Cerebellar nuclear complex (tissue), 1 donor: ENCODE measurements at places on chromosomes 11 and 22.

DNA sequence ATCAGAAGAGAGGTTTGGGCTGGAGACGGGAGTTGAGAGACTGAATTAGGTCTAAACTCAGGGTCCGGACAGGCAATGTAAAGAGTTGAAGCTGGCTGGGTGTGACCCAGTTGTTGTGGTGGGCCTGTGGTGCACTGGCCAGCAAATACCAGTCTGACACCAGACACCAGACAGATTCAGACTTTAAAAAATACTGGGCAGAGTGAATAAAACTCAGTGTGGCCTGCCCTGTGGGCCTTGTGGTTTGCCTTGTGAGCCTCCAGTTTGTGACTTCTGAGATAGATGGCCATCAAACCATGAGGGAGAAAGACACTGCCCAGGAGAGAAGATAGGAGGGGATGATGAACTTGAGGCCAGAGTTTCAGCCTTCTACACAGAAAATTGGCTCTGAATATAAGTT is 25.8 kb downstream of the RCN1 start:
- no peak for DNase-seq

DNA sequence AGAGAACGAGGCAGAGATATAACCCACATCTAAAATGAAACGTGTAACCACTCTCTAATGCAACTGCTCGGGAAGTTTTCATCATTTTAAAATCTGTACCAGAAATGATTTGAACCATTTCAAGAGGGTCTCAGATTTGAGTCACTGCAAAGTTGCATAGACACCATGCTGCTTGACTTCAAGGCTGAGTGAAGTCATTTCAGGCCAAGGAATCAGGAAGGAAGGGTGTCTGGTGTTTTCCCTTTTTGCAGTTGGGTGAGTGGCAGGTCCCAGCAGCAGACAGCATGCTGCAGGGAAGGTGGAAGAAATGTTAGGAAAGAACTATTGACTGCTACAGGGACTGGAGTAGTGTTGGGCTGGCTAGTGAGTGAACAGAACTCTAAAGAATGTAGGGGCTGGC is 16.5 kb downstream of the TANGO2 start:
- no peak for DNase-seq

GRCh38 chr11:15911377-15912044 is 444.8 kb downstream of the SOX6 start:
- no peak for DNase-seq

DNA sequence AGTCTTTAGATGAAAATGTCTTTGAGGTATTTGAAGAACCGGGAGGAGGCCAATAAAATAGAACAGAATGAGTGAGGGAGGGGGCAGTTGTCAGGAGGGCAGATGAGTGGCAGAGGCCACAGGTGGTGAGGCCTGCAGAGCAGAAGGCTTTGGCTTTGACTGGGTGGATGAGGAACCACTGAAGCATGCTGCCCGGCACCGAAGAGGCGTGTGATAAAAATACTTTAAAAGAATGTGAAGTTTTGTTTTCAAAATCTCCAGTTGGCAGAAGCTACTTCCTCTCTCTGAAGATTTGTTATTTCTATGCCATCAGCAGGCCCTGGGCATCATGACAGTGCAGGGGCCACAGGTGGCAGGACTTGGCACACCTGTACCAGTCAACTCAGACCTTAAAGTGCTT is 6.3 kb downstream of the MS4A12 start:
- DNase-seq: no peak

DNA sequence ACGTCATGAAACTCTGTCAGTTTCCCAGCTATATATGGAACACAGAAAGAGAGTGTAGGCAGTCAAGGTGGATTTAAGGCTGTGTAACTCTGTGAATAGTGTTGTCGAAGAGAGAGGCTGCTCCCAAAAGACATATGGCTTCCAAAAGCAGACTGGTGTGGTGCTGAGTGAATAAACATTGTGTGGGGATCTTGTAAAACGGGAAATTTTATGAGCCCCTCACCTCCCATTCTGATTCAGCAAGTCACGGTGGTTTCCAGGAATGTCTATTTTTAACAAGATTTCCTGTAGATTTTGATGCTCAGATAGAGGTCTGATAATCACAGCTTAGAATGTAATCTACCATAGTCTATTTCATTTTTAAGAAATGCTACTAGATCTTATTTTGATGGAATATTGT is 67.9 kb downstream of the SESN3 start:
- DNase-seq: no peak

DNA sequence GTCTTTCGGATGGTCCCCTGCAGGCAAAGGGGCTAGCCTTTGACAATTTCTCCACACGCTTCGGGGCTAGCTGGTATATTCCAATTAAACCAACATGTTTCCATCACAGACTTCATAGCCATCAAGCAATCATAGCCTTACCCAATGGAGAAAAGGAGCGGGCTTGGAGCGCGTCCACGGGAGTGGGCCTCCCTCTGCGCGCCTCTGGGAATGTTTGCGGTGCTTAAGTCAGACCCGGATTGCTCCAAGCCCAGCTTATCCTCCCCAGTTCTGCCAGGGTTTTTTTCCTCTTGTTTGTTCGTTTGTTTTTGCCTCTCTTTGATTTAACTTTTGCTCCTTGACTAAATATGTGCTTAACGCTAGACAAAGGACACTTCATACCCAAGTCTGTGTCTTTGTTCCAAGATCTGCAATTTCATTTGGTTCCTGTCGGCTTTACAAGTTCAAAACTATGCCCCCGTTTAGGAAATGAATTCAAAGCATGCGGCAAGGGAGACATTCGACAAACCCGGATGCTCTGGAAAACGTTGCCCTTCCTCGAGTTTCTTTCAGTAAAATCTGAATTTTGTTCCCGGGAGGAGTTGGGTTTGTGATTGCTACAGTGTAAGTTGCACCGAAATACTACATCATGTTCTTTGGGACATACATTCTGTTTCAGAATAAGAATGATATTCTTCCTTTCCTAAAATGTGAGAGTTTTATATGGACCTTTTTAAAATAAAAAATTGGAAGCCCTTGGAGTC is 1.0 kb upstream of the GLB1L2 start:
- DNase-seq: no peak

DNA sequence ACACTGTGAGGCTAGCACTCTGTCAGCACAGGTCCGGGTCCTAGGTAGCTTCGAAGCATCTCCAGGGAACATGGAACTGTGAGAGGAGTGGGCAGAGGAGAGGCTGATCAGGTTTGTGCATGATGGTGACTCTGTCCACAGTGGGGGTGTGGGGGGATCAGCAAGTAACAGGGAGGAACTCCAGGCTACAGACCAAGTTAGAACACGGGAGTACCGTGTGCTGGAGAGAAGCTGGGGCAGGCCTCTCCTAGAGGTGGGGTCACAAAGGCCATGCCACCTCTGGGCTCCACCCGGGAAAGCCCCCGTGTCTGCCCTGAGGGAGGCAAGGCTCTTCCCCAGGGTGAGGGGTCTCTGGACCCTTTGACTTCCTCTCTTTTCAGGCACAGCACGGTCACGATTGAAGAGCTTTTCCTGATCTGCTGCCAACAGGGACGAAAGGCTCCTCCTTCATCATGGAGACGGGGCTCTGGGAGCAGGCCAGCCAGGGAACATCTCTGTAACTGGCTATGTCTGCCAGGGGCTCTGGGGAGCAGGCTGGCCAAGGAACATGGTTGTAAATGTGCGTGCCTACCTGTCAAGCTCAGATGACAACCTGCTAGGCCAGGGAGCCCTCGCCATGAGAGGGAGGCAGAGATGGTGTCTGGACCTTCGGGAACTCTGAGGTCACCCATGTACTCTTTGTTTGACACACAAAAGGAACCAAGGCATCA is 1476.1 kb downstream of the BRD1 start:
- DNase-seq: no peak

- DNase-seq: peak; percentile 82
Measured at GRCh38 chr22:46078241-46079092, 71.9 kb upstream of the PPARA start.

- no peak for DNase-seq
Measured at GRCh38 chr11:17098658-17099057, 21.2 kb upstream of the RPS13 start.

GRCh38 chr11:89182773-89183518 is 5.3 kb downstream of the TYR start:
- no peak for DNase-seq

GRCh38 chr11:429931-430456 is 11.8 kb downstream of the ANO9 start:
- no peak for DNase-seq

DNA sequence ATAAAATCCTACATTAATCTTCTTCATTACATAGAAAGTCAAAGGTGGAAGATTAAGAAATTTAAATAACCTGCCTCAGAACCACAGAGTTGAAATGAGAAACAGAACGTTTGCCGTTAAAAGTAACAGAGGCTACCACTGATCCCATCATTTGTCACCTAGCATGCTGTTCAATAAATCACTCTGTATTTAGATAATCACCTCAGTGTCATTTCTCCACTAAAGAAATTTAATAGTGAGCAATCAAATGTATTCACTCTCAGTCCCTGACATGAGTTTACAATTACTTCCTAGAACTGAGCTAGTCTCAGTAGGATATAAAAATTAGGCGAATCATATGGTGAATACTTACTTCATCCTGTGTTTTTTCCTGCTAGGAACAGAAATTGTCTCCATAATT is 169.6 kb downstream of the MSANTD4 start:
- DNase-seq: no peak

GRCh38 chr11:102289592-102289991 is 27.7 kb upstream of the BIRC3 start:
- no peak for DNase-seq

- no peak for DNase-seq
Measured at GRCh38 chr11:23988381-23989006, 508.4 kb upstream of the LUZP2 start.

- no peak for DNase-seq
Measured at GRCh38 chr22:42317008-42317407, 46.6 kb upstream of the TCF20 start.

DNA sequence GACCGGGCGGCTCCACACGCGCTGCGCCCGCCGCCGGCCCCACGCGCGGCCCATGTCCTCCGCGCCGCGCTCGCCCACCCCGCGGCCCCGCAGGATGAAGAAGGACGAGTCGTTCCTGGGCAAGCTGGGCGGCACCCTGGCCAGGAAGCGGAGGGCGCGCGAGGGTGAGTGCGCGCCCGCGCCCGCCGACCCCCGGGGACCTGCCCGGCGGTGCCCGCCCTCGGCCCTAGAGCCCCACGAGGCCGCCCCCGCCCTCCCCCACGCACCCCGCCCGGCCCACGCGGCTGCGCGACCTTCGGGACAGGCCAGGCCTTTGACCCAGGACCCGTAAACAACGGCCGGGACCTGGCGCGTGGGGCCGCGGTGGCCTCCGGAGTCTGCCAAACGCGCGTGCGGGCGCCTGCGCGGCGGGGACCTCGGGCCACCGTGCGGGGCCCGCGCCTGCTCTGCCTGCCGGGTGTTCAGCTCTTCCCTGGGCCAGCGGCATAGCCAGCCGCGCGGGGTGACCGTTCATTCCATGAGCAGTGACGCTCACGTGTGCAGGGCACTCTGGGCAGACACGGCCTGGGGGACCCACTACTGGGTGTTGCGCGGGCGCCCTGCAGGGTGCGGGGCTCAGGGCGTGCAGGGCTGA is at the start of gene PARVB:
Gene PARVB, plus strand, starts transcription at position 15 of the 634 bp plus-strand sequence. Its CDS starts 38 bp downstream, at position 53.
- no peak for DNase-seq

DNA sequence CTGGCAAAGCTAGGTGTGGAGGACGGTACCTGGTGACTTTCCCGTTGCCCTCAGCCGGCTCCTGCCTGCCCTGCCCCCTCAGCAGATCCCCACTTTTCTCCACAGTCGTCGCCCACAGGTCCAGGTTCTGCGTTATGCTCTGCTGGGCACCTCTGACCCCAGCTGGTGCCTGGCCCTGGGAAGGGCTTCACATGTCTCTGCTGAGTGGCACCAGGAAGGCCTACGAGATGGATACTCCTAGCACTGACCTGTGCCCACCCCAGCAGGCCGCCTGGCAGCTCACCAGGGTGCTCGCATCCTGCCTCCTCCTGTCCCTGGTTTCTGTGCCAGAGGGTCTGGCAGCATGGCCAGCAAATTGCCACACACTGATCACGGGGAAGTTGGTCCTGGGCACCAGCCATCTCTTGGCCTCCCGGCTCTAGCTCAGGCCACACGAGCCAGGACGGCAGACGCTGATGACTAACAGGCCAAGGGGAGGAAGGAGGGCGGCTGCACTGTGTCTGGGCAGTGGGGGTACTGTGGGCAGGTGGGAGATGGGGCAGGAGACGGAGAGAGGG is 13.8 kb downstream of the CARS1 start:
- DNase-seq: peak; percentile 78

- no peak for DNase-seq
Measured at GRCh38 chr22:47063071-47063509, 300.6 kb downstream of the TBC1D22A start.
